ENCODE measurements at places on chromosomes 5 and 9.

DNA sequence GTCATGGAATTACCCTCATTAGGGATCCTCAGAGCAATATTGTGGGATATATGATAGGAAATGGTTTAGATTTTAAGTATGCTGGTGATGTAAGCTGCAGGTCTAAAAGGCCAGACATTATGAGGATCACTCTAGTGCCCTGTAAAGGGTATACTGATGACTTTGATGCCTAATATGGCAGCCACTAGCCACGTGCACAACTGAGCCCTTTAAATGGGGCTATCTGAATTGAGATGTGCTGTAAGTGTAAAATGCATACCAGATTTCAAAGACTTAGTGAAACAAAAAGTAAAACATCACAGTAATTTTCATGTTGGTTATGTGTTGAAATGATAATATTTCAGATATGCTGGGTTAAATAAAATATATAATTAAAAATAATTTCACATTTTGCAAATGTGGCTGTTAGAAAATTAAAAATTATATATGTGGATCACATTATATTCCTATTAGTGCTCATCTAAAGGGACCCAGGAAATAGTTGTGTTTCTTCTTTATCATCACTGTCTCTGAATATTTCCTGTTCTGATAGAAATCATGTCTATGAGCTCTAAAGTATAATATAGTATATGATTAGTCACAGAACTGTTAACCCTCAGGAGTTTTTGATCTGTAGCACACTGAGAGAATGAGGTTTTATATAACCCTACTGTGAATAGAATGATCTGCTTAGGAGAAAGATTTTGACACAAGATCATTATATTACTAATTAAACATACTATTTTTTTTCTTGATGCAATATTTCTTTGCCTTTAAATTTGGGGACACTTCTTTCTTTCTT is 50.1 kb downstream of the OSTF1 start:
- DNase-seq, result no peak

DNA sequence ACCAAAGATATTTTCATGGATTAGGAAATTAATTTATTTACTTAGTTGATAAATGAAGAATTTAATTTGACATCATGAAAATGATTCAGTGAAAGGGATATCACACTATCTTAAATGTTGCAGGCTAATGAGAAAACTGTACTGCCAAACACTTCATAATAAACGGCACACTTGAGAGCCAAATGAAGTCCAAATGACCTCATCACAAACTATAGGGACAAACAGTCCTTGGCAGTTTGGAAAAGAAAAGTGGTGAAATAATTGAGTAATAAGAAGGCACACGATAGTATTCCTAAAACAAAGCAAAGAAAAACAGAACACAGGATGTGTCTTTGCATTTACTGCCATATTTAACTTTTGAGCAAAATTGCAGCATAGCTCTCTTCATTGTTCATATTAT is 116.9 kb upstream of the TLR4 start:
- DNase-seq, result no peak

- peak; percentile 17 for DNase-seq
These were observed 55.8 kb downstream of the NSD1 start for GRCh38 chr5:177189416-177189815.

GRCh38 chr5:38556599-38557307 is at the start of gene LIFR:
Gene LIFR, minus strand, starts transcription at chr5:38556646. Its CDS starts 25,999 bp downstream, at chr5:38530647.
- peak; percentile 87 for DNase-seq

DNA sequence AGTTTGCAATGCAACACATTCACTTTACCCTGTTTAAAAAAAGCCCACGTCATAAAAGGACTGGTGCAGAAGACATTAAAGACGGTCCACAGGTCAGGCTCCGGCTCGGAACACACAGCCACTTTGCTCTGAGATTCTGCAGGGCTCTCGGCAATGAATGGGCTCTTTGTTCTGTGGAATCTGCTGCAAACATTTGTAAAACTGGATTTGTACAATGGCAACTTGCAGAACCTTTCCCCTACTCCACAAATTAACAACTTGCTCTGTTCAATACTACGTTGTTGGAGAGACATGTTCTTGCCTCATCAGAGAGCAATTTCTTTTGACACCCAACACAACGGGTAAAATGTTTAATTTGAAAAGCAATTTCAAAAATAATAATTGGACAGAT is 13.0 kb upstream of the NR5A1 start:
- DNase-seq, result no peak

GRCh38 chr5:74311961-74312360 is 328.6 kb downstream of the ENC1 start:
- DNase-seq, result no peak

GRCh38 chr5:38420691-38421390 is 135.6 kb downstream of the LIFR start:
- peak; percentile 92 for DNase-seq

DNA sequence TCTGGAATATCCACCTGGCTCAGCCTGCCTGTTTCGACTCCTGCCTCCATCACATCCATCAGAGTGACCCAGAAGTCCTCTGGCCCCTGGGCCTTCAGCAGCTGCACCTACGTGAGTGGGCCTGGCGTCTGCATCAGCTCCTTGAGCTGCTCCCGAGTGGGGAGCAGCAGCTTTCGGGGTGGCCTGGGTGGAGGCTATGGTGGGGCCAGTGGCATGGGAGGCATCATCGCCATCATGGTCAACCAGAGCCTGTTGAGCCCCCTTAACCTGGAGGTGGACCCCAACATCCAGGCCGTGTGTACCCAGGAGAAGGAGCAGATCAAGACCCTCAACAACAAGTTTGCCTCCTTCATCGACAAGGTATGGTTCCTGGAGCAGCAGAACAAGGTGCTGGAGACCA is 83.0 kb downstream of the SEC61B start:
- DNase-seq, result no peak

- no peak for DNase-seq
These were observed 172.2 kb upstream of the SGCD start for GRCh38 chr5:156154757-156155156.

DNA sequence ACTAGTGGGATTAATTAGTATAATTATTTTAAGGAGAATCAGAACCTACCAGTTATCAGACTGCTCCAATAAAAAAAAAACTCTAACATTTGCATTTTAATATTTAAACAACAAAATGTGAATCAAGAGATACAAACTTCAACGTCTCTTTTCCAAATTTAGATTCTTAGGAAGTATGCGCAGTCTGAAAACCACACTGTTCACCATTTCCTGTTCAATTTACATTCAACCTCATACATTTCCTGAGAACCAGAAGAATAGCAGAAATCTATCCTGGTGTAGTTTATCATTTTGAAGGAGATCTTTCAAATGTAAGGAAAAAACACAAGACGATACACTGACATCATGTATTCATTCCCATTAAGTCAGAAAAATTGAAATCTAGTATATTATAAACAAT is 869.2 kb downstream of the EFNA5 start:
- no peak for DNase-seq

DNA sequence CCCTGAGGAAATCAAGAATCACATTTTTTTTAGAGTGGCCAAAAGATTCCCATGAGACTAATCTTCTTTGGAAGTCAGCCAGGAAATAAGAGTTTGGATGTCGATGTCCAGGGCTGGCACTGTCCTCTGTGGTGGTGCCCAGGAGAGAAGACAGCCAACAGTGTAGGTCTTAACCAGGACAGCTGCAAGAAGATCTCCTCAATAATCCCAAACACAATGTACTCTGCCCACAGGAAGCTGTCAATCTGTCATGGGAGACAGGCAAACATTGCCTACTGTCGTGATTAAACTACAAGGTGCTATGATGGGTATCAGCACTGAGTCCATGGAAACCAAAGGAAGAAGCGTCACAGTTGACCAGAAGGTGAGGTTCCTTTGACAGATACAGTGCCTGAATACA is 174.1 kb downstream of the PIK3R1 start:
- DNase-seq, result no peak

GRCh38 chr5:72509401-72509800 is 2.2 kb upstream of the ZNF366 start:
- DNase-seq, result no peak

- peak; percentile 42 for DNase-seq
These were observed 130.7 kb downstream of the SEC61B start for GRCh38 chr9:99352826-99353225.

GRCh38 chr5:152089644-152090043 is 165.0 kb upstream of the GLRA1 start:
- DNase-seq, result no peak

- no peak for DNase-seq
These were observed 167.6 kb upstream of the MAP1B start for GRCh38 chr5:71939452-71940230.

GRCh38 chr9:74711341-74711740 is 176.4 kb downstream of the TRPM6 start:
- no peak for DNase-seq

GRCh38 chr9:95771556-95772246 is 103.8 kb upstream of the ERCC6L2 start:
- peak; percentile 76 for DNase-seq

GRCh38 chr5:102834438-102834964 is 79.4 kb downstream of the PAM start:
- no peak for DNase-seq

DNA sequence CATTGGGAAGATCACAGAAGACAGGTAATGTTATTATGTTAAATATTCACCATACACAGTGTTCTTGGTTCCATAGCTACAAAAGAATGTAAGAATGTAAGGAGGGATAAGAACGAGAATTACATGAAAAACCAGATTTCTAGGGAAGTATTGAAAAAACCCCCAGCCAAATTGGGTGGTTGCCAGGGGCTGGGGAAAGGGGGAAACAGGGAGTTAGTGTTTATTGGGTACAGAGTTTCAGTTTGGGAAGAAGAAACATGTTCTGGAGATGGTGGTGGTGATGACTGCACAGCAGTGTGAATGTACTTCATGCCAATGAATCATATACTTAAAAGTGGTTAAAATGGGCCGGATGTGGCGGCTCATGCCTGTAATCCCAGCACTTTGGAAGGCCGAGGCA is 40.3 kb downstream of the GLRX start:
- DNase-seq, result no peak

- DNase-seq, result peak; percentile 45
These were observed 1275.0 kb upstream of the CDH9 start for GRCh38 chr5:28313321-28313951.

GRCh38 chr9:81589392-81589791 is 100.0 kb downstream of the TLE1 start:
- DNase-seq, result no peak

DNA sequence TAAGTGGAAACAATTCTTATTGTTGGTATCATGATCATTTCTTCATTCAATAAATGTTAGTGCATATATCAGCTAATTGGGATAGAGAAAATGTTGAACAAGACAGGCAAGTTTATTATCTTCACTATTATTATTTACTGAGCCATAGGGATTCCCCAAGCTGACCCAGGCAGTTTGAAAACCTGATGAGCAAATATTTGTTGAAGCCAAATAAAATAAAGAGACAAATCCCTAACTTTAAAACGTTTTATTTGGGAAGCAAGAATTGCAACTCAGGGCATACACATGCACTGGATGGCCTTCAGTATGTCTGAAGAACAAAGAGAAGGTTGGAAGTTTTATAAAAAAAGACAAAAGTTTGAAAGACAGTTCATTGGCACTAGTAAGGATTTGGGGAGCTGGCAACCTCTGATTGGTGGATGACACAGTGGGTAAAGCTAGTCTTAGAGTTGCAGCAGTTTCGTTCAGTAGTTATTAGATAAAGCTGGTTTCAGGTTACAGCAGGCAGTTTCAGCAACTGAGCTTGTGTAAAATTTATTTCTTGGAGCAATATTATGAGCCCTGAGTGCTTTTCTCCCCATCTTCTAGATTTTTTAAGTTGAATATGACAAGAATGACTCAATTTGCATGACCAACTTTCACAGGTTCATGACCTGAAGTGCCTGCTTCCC is 44.7 kb upstream of the PRLR start:
- DNase-seq, result no peak

GRCh38 chr5:138054847-138055558 is 22.1 kb upstream of the FAM13B start:
- DNase-seq, result no peak

- no peak for DNase-seq
These were observed 2085.7 kb upstream of the C9orf72 start for GRCh38 chr9:29659014-29659413.

- DNase-seq, result no peak
These were observed 34.4 kb downstream of the COL23A1 start for GRCh38 chr5:178555771-178556211.

DNA sequence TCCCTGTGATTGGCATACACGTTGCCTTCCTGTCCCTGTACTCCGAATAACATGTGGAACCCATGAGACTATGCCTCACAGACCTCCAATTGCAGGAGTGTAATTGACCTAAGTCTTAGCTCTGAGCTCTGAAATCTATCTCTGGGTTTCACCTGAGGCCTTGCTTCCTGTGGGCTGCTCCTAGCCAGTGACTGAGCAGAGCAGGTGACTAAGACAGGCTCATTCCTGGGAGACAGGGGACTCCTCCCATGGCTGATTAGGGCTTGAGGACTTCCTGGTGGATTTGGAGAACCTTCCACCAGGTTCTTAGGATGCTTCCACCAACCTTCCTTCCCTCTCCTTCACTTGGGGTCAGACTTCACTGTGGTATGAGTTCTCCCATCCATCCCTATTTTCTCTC is 22.3 kb upstream of the MIER3 start:
- no peak for DNase-seq

DNA sequence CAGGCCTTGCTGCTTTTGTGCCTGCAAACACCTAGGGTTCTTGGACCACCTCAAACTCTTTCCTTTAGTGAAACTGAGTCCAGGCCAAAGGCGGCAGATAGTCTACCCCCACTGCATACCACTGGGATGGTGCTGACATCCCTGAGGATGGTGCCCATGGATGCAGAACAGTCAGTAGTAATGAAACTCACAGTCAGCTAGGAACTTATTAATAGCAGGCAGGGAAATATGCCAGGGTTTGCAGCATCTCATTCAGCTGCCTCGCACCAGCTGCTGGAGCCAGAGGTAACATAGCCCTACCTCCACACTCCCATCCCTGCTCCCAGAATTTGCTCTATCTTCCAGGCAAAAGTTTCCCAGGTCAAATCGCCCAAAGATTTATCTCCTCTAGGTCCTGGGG is 189.1 kb downstream of the SREK1 start:
- DNase-seq, result no peak

GRCh38 chr5:111748304-111748763 is 8.7 kb downstream of the NREP start:
- DNase-seq, result peak; percentile 86

DNA sequence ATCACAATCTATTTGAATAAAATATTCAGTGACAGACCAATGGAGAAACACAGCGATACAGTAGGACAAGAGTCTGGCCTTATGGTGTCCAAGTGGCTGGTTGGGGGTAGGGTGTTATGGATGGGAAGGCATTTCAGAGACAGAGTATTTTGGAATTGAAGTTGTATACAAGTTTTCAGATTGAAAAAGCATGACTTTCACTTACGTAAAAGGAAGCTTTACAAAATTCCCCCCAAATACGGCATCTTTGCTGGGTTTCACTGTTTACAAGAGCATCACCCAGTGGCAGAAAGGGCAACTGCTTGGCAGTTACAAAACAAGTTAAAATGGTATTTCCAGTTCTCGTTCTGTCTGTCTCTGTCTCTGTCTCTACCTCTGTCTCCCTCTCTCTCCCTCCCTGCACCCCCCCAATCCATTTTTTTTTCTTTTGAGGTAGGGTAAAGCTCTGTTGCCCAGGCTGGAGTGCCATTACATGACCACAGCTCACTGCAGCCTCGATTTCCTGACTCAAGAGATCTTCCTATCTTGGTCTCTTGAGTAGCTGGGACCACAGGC is 86.2 kb downstream of the PTPN3 start:
- DNase-seq, result peak; percentile 61

All from fibroblast of skin of scalp (primary cell).